Left ventricle myocardium inferior (tissue), 1 donor: ENCODE measurements at places on chromosomes 16 and 17. TPM values are rescaled to one million over a fixed set of nuclear protein-coding genes. Genes with fewer than 3 reads are reported as not detected.

The CHRNE gene
- 1.5 TPM for total RNA-seq

The TIMM22 gene
- total RNA-seq, result 17.6 TPM

The ADAP2 gene
- 7.0 TPM for total RNA-seq

The RECQL5 gene
- total RNA-seq, result 17.3 TPM

The GAST gene
- total RNA-seq, result not detected

The DNAJC7 gene
- 71.2 TPM for total RNA-seq

The MYADML2 gene
- 7.2 TPM for total RNA-seq

The PRR35 gene
- not detected for total RNA-seq

GRCh38 chr17:29624586-29624985, 1.9 kb upstream of the CORO6 start:
- no peak for DNase-seq

DNA sequence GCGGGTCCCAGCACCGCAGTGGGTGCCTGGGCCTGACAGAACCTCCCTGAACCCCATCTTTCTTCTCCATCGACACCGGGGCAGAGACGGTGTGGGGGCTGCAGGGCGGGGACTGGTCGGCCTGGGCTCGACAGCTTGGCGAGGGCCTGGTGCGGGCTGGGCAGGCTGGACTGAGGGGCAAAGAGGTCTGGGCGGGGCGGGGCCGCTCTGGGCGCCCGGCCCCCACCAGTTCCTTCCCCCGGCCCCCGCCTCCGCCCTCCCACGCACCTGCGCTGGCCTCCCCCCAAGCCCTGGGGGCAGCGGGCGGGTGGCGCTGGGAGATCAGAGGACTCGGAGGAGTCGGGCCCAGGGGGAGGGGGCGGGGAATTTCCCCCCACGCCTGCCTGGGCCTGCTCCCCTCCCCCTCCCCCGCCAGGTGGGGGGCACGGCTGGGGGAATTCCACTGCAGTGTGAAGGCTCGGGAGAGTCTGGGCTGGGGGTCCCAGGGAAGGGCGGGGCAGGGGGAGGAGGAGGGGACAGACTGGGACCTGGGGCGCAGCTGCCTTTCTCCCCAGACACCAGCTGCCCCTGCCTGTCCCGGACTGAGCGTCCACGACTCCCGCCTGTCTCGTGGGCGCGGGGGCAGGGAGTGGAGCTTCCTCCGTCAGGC, 877 bp upstream of the KREMEN2 start:
- no peak for DNase-seq

- no peak for DNase-seq
These were observed 586 bp downstream of the CD7 start for GRCh38 chr17:82316651-82317393.

DNA sequence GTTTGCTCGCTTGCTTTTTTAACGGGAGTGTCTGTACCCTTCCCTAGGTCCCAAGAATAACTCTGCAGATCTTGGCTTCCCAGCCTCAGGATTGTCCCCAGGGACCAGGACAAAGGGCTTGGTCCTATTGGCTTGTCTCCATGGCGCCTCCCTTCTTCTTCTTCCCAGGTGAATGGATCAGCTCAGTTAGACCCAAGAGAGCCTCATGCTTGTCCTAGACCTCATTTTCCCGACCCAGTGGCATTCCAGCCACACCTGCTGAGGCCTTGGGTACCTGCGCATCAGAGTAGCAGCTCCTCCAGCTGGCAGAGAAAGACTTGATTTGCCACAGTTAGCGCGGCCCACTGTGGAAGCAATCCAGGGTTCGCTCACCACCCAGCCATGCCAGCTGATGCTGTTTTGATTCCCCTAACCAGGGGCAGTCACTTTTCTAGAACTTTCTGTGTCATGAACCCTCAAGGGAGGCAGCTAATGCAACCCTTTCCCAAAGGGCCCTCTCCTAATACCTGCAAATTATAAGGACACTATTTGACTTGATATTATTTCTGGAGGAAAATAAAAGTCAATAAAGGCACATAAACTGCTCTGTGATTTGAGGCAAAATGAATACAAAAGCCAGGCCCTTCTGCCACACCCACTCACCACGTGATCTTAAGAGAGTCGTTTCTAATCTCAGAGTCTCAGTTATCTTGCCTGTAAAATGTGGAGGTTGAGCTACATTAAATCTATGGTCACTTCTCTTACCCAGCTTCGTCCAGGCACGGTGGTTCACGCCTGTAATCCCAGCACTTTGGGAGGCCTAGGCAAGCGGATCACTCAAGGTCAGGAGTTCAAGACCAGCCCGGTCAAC, 13.9 kb downstream of the GPR142 start:
- DNase-seq, result no peak

- no peak for DNase-seq
These were observed 74.4 kb downstream of the NETO2 start for GRCh38 chr16:47069313-47069712.

DNA sequence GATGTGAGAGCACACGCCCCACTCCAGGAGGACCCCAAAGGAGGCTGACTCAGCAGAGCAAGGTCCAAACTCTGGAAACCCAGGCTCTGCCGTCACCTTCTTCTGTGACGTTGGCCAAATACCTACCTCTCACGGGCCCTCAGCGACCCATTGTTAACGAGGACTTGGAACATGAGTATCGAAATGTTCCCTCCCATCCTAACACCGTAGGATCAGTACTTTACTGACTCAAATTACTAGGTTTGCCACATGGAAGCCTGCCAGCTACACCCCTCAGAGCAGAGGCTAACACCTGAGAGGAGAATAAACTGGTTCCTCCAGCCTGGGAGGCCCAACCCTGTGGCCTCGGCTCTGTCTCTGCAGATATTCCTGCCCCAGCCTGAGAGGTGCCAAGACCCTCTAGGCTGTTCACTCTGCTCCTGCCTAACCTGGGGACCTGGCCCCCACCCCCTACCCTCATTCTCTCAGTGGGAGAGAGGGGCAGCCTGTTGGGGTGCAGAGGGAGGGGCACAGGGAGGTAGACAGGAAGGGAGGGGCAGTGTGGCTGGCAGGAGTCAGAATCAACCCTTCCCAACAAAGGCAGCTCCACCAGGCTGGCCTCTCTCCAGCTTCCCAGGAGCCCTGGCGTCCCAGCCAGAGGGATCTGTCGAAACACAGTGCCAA, 4.4 kb downstream of the PITPNM3 start:
- no peak for DNase-seq

- DNase-seq, result no peak
These were observed 541 bp downstream of the CCL3 start for GRCh38 chr17:36089339-36089865.

- no peak for DNase-seq
These were observed 20.0 kb downstream of the AARSD1 start for GRCh38 chr17:42944211-42944610.

DNA sequence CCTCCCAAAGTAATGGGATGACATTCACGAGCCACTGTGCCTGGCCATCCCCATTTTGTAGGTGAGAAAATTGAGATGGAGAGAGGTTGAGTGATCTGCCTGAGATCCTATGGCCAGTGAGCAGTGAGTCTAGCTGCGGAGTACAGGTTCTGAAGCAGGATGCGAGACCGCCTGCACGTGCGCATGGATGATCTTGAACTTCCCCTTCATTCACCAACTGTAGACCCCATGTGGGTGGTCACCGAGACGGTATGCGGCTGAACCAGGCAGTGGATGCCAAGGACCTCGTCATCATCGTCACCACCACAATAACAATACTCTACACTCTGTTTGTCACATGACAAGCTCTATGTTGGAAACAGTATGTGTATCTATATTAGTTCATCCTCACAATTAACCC, 6.2 kb upstream of the SPNS3 start:
- DNase-seq, result no peak

GRCh38 chr16:79997257-79997656, 396.7 kb upstream of the MAF start:
- no peak for DNase-seq

- no peak for DNase-seq
These were observed 23.3 kb downstream of the NOS2 start for GRCh38 chr17:27776882-27777624.

DNA sequence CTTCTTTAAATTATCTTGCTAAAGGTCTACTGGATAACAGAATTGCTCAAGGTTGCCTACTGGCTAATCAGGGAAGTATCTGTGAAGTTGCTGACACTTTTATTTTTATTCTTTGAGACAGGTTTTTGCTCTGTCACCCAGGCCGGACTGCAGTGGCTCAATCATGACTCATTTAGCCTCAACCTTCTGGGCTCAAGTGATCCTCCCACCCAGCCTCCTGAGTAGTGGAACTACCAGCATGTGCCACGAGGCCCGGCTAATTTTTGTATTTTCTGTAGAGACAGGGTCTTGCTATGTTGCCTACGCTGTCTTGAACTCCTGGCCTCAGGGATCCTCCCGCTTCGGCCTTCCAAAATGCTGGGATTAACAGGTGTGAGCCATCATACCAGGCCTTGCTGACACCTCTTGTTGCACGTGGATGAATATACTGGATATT, 43.1 kb downstream of the GLG1 start:
- no peak for DNase-seq

DNA sequence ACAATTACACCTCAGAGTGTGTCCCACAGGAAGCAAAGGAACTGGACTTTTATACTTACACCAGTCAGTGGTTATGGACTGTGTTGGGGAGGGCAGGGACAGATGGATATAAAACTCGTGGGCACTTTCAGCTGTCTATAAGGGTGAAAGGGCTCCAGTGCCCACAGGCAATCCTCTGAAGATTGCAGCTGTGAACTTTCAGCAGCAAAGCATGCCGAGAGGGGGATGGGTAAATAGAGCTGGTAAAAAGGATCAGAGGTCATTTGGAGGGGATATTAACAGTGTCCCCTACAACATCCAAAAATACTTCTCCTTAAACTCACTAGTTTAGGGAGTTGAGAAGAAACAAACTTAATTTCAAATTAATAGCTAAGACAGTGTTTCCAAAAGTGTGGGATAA, 13.3 kb upstream of the RFWD3 start:
- no peak for DNase-seq

DNA sequence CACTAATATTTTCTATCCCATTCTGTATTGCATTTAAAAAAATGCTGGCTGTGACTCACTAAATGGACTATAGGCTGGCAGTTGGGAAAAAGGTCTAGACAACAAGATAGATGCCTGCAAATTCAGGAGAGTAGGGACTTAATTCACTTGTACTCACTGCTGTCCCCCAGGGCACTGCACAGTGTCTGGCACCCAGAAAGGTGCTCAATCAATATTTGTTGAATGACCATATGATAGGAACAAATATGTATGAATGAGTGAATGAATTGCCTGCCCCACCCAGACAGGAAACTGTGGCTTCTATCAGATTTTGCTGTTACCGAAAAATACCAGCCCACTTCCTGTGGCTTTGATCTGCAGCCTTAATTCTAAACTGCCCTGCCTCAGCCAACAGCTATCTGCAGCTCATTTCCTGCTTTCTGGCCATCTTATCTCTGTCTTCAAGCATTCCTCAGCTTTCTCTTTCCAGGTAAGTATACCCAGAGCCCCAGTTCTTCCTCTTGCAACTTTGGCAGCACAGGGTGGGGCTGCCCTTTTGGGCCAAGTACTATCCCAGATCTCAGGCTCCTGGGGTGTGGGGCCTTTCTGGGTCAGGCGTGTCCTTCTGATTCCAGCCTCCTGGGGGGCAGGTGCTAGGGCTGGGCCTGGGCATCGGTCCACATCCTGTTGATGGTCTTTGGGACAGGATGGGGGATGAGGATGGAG, 15.3 kb upstream of the TNS4 start:
- DNase-seq, result no peak

GRCh38 chr16:12758031-12758669, 45.5 kb downstream of the CPPED1 start:
- no peak for DNase-seq

DNA sequence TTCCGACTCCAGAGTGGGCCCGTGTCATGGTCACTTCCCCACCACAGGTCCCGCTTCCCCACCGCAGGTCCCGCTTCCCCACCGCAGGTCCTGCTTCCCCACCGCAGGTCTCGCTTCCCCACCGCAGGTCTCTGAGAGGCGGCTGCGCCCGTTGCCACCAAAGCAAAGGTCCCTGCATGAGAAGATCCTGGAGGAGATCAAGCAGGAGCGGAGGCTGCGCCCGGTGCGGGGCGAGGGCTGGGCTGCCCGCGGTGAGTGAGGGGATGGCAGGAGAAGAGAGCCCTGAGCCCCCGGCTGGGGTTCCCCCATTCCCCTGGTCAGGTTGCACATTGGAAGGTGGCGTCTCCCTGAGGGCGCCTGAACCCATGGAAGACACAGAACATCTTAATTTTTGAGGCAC, 17.4 kb upstream of the TCF25 start:
- DNase-seq, result no peak

GRCh38 chr17:28598389-28598788, 436 bp downstream of the SPAG5 start:
- no peak for DNase-seq
